ENCODE measurements at places on chromosomes 7 and 10.
A peak's percentile ranks its signal among the peaks of the same experiment; 100 is the strongest.

DNA sequence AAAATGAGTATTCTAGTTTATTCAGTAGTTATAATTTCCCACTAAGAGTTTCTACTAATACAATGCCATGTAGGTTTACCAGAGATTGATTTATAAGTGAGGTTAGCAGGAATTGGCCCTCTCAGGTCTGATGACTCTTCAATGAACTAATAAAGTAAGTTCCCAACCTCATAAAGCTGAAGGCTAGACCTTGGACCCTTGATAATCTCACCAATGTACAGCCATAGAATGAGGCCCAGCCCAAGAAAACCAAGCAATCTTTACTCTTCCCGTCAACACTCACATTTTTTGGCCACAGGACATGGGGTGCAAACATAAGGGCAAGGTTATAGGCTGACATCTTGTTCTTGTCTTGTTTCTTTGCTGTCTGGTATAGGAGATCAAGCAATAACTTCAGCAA lies 33.3 kb downstream of the ARHGAP19 start:
- no peak for DNase-seq

DNA sequence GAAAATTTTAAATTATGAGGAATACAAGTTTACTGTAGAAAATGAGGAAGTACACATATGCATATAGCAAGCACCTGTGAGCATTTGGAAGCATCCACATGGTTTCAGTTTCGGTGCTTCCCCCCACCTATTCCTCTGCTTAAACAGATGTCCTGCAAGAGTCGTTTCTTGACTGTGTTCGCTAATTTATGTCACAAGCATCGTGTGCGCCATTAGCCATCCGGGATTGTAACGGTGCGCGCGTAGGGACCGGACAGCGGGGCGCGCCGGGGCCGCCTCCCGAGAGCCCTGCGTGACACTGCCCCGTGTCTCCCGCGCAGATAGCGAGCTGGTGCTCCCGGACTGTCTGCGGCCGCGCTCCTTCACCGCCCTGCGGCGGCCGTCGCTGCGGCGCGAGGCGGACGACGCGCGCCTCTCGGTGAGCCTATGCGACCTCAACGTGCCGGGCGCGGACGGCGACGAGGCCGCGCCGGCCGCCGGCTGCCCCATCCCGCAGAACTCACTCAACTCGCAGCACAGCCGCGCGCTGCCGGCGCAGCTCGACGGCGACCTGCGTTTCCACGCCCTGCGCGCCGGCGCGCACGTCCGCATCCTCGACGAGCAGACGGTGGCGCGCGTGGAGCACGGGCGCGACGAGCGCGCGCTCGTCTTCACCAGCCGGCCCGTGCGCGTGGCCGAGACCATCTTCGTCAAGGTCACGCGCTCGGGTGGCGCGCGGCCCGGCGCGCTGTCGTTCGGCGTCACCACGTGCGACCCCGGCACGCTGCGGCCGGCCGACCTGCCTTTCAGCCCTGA lies 90.9 kb downstream of the NEURL1 start:
- peak; percentile 38 for DNase-seq

GRCh38 chr10:99412099-99412498 lies 18.3 kb downstream of the GOT1 start:
- DNase-seq = no peak

- DNase-seq = no peak
Observed at GRCh38 chr7:27782849-27783248, 42.9 kb downstream of the TAX1BP1 start.

DNA sequence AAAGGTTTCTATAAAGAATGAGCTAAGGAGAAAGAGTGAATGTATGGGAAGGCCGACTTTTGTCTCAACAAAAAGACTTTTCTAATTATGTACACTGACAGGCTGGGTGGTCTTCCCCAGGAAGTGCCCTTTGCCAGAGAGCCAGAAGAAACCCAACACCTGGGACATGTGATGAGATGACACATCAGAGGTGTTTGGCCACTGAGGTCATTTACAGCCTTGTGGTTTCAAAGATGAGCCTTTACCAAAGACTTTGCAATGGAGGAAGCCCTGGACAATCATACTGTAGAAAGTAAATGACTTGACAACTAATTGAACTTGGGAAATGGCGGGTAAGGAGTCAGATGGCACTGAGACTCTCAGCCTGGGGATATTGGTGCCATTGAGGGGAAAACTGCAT lies 3.4 kb upstream of the NRG3 start:
- no peak for DNase-seq

GRCh38 chr10:74437822-74438221 lies 286.8 kb downstream of the ADK start:
- DNase-seq = no peak

DNA sequence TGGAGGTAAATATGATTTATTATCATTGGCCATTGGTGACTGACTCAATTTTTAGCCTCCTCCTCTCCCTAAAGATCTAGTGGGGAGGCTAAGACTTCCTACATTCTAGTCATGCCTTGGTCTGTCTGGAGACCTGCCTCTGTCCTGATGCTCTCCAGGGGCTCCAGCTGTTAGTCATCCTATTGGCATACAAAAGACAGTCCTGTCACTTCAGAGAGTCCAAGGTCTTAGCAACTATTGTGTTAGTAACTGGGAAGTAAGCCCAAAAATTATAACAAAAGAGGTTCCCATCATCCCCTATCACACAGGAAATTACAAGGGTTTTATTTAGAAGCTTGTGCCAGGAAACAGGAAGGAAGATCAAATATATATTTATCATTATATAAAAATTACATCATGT lies 400.6 kb upstream of the VSTM2A start:
- DNase-seq = no peak

- DNase-seq = no peak
Observed at GRCh38 chr7:2936891-2937580, 92.9 kb upstream of the GNA12 start.

GRCh38 chr7:50266635-50267386 lies 37.7 kb upstream of the IKZF1 start:
- peak; percentile 64 for DNase-seq

DNA sequence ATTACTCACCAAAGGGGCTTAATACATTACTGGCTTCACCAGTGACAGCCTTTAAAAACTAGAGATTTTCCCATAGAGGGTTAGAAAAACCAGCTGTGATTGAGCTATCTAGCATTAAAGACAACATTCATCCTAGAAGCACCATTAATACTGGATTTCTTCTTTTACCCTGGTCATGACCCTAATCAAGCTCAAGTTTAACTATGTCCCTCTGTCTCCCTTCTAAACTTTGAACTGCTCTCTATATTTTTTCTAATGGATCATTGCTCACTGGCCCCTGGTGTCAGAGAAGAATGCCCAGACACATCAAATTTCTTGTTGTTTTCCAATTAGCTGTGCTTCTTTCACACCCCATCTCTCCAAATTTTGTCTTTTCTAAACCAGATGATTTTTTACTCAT lies 1101.3 kb downstream of the XPNPEP1 start:
- DNase-seq = no peak

DNA sequence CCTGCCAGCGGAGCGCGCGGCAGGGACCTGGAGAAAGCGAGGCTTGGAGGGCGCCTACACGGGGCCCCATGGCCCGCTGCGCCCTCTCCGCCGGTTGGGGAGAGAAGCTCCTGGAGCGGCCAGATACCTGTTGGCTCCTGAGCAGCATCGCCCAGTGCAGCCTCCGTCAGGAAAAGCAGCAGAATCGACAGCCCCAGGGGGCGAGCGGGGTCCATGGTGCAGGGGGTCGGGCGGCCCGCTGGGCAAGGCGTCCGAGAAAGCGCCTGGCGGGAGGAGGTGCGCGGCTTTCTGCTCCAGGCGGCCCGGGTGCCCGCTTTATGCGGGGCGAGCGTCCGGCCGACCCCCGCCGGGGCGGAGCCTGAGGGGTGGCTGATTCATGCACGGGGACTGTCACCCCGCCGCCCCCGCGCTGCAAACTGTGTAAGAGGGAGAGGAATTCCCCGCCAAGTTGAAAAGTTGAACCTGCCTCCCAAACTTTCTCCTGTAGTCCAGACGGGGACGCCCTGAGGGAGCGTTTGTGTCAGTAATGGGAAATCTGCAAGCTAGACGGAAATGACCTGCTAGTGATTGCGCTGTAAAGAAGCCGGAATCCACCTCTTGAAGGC lies at the start of gene TFPI2:
TFPI2 (minus strand) TSS at position 290 of the 605 bp plus-strand sequence; CDS start at position 215, 75 bp downstream.
- DNase-seq = no peak

- DNase-seq = no peak
Observed at GRCh38 chr7:120944826-120945562, 5.6 kb upstream of the ING3 start.

DNA sequence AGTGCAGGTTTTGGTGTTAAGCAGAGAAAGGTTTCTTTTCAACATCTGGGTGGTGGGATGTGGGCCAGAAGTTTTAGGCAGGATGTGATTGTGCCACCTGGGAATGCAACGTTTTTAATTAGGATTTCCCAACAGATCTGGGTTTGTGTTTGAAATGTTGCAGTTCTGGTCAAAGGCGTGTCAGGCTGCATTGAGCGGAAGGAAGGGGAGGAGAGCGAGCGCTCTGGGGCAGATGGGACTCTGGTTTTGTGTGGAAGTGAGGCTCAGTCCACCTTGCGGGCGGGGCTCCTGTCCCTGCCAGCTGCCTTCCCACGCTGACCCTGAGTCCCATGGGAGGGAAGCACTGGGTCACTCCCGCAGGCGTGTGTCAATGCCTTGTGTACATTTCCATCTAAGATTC lies 767.7 kb downstream of the KCNMA1 start:
- DNase-seq = no peak

DNA sequence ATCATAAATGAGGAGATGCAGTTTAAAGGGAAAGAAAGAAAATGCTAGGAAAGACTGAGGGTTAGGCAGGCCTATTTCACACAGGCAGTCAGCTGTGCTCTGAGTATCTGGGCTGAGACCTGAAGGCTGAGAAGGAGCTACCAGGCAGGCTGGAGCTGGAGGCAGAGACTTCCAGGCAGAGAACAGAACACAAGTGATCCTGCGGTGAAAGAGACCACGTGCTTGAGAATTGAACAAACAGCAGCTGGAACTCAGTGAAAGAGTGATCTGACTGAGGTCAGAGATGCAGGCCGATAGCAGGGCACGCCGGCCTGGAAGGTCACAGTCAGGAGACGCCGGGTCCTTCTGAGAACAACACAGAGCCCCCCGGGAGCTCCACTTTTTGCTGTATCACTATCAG lies 147.8 kb downstream of the ADAM12 start:
- DNase-seq = no peak

DNA sequence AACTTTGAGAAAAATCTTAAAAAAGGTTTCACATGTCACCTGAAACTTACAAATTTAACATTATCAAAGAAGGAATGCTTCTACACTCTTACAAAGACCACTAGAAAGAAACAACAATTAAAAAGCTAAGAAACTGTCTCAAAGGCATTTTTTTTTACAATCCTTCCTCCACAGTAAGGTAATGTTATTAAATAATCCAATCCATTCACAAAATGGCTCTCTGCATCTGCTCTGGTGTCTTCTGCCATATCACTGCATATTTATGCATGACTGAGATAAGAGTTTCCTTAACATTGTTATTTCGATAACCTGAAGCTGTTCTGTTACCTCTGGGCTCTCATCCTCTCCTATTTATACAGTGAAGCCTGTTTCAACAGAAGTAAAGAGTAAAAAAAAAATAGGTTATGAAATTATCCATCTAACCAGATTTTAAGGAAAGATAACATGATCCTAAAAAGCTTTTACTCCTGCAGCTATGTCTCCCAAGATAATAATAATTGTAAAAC lies 8.5 kb downstream of the HNRNPA2B1 start:
- no peak for DNase-seq
